ENCODE measurements at places on chromosomes 16 and 17.

DNA sequence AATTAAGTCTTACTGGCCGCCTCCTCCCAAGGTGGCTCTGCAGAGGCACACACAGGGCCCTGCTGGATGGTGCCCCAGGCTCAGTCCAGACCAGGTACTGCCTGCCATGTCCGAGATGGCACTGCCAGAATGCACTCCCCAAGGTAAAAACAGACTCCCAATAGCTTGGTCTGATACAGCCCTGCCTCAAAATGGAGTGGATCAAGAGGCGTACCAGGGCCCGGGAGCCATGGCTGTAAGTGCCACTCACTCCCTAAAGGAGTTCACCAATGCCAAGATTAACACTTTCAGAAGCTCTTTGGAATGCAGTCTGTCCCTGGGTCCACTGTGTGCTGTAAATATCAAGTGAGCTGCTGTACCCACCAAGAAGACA lies 576 bp upstream of the MYO18A start:
- DNase-seq, result no peak

- DNase-seq, result no peak
Observed at GRCh38 chr16:60636117-60636516, 1400.1 kb downstream of the CDH8 start.

GRCh38 chr17:64056269-64057005 lies 36.0 kb upstream of the ICAM2 start:
- DNase-seq, result no peak

DNA sequence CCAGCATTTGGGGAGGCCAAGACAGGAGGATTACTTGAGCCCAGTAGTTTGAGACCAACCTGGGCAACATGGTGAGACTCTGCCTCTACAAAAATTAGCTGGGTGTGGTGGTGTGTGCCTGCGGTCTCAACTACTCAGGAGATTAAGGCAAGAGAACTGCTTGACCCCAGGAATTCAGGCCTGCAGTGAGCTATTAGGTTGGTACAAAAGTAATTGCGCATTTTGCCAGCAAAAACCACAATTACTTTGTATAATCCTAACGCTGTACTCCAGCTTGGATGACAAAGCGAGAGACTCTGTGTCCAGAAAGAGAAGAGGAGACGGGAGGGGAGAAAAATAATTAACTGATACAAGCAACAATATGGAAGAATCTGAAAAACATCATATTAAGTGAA lies 32.7 kb downstream of the YWHAE start:
- peak; percentile 58 for DNase-seq

DNA sequence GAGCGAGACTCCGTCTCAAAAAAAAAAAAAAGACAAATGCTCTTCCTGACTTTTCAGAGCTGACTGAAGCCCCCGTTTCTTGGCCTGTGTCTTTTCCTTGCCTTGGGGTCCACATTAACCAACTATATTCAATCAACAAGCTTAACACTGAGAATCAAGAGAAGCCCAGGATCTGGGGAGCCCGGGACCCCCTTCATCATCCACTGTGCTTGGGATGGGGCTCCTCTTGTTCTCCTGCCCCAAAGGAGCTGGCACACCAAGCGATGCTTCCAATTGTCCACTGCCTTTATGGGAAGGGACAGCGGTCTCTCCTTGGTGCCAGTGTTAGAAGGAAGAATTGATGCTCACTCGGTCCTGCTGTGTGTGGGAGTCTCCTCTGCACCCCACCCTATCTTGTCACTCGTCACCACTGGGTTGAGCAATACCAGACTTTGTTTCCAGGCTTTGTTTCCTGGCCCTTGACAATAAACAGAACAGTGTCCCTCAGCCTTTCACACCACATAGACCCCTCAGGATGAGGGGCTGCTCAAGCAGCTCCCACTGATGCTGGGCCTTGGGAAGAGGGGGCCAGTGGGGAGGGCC lies 146.7 kb downstream of the KCNJ12 start:
- no peak for DNase-seq

GRCh38 chr17:47278561-47278960 lies 24.9 kb downstream of the ITGB3 start:
- no peak for DNase-seq

DNA sequence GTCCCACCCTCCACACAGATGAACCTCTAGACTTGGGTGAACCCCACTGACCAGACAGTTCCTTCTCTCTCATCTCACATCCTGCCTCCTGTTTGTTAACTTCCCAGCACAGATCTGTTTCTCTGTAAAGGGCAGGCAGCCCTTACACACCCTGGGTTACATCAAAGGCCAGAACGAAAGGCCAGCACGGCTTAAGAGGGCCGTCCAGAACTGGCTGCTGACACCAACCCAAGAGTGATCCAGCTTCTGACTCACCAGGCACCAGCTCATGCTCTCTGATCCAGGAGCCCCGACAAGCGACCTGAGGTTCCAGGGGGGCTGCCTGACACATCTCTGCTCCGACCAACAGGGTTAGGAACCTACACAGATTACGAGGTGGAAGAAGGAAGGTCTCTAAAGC lies 86.9 kb downstream of the MRM3 start:
- peak; percentile 95 for DNase-seq

- DNase-seq, result no peak
Observed at GRCh38 chr16:57613514-57613913, 14.9 kb upstream of the ADGRG1 start.

DNA sequence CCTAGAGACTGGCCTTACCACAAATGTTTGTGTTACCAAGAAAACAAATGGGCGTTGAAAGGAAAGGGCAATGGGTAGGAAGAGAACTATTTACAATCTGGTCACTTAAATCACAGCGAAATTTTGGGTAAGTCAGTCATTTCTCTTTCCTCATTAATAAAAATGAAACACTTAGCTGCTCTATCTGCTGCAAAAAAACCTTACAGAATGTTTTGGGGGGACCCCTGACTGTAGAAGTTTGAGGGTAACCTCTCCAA lies 742 bp upstream of the NUTF2 start:
- DNase-seq, result no peak

DNA sequence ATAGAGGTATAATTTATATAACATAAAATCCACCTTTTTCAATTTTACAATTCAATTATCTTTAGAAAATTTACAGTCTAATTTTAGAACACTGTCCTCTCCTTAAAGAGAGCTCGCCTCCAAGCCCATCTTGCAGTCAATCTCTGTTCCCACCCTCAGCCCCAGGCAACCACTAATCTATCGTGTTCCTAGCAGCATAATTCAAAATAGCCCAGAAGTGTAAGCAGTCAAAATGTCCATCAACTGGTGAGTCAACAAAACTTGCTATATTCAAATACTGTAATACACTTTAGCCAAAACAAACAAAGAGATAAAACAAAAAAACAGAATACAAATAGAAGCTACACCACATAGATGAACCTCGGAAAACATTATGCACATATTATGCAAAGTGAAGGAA lies 1006.8 kb upstream of the EEF2KMT start:
- DNase-seq, result no peak

GRCh38 chr17:72388765-72389473 lies 268.1 kb downstream of the SOX9 start:
- peak; percentile 58 for DNase-seq

DNA sequence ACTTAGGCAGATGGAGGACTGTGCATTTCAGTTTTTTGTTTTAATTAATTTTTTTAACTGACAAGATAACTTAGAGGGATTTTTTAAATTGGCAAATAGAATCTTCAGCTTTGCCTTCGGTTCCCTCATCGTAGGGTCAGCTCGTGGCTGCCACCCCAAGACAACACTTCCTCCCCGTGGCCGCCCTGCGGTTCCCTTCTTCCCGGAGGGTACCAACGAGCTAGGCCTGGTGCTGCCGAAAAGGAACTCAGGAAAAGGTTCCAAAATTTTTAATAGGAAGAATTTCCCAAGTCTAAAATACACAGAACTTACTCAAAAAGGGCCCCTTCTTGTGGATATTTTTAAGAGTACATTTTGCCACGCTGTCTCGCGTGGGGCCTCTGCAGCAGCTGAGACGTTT lies 210.4 kb upstream of the CHMP6 start:
- no peak for DNase-seq

GRCh38 chr17:73535746-73536145 lies 108.5 kb downstream of the SDK2 start:
- no peak for DNase-seq

GRCh38 chr16:23528644-23529310 lies 18.5 kb upstream of the GGA2 start:
- no peak for DNase-seq

DNA sequence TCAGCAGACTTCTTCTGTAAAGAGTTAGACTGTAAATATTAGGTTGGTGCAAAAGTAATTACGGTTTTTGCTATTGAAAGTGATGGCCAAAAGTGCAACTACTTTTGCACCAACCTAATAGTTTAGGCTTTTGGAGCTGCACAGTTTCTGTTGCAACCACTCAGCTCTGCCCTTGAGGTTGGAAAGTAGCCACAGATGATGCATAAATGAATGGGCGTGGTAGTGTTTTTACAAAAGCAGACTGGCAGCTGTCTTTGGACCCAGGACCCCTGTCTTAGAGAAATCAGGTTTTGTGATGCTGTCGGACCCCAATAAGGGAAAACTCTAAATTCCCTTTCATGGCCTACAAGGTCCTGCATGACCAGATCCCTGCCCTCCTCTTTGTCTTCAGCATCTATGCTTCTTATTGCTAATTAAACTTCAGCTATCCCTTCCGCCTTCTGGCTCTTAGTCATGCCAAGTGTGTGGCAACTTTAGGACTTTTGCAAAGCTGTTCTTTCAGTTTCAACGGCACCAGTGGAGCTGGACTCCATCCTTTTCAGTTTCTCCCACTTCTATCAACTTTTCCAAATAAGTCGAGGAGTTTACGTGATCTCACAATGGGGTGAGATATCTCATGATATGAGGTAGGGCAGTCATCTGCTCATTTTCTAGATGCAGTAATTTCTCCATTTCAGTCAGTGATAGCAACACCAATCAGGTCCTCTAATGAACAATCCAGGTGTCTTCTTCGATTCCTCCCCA lies 232.3 kb downstream of the XYLT1 start:
- peak; percentile 50 for DNase-seq

GRCh38 chr17:44280392-44280937 lies 12.5 kb upstream of the SLC4A1 start:
- DNase-seq, result no peak

DNA sequence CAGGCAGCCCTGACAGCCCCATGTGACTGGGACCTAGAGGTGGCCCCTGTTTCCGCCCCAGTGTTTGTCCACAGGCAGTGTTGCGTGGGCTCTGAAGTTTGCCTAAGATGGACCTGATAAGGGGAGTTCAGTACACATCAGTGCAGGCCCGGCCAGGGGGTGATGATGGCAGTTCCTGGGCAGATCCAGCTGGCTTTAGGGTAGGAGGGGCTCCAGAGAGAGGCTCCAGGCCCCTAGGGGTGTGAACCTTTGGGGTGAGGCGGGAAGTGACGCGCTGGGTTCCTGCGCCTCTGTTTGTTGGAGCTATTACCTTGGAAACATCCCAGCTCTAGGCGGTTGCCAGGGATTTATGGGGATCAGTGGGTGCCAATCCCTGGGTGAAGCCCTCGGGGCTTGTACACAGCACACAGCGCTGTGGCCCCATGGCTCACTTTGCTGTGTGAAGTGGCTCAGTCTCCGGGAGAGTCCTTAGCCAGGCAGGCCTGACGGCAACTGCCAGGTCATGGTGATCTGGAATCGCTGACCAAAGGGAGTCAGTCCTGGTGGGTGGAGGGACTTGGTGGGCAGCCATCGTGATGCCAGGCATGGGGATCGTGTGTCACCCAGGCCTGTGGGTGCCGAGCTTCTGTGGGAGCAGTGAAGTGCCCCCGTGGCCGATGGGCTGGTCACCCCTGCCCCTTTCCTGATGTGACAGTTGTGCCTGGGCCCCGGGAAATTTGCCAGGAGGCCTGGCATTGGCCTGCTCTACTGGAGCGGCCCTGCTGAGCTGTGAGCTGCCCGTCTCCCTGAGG lies 146.1 kb downstream of the SEC14L1 start:
- DNase-seq, result no peak

DNA sequence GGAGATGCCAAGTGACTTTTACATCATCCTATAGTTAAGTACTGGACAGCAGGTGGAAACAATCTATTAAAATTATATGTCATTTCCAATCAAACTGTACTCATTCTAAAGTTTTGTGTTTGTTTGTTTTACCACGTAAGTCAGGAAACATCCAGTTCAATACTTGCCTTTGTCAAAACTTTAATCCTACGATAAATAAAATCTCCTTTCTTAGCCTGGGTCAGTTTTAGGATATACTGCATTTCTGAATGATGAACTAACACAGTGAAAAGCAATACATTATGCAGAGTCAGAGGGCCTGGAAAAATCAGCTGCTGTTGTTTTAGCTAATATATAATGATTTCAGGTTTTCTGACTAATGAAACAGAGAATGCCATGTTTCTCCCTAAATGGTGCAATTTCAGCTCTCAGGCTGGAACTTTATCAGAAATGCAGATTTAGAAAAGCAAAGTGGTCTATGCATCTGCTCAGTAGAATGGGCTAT lies 756.4 kb downstream of the CDH11 start:
- DNase-seq, result peak; percentile 59

GRCh38 chr17:7404737-7405349 lies 946 bp upstream of the TMEM256 start:
- DNase-seq, result peak; percentile 21

GRCh38 chr17:78616946-78617345 lies 39.8 kb upstream of the DNAH17 start:
- DNase-seq, result no peak

DNA sequence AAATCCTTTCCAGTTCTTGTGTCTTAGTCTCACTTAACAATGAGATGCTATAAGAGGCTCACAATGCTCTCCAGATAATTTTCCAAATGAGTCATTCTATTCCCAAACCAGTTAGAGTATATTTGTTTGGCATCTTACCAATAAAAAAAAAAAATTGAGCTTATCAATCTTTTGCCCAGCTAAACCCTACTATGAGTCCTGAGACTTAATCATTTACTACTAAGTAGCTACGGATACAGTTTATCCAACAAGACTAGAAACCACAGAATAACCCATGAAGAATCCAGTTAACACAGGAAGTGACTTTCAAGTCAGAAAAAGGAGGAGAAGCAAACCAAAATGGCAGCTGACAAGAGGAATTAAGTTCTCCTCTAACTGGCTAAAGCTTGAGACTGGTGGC lies 330.3 kb upstream of the XYLT1 start:
- DNase-seq, result peak; percentile 61

DNA sequence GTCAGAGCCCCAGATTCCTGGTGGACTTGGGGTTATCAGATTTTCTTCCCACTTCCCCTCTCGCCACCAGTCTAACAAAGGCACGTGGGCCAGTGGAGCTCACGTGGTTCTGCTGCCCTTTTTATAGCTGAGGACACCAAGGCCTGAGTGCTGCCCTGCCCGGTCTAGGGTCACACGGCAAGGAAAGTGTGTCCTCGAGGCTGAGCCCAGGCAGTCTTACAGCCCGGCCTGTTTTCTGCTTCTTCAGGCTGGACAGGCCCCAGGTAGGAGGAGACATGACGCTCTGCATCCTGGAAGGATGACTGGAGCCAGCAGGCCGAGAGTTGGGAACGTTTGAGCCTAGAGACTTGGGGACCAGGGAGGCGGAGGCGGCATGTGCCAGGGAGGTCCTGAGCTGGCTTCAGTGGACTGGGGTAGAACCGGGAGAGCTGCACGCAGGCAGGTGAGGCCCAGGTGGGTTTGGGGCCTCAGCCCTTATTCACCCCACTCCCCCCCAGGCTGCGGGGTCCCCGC lies 3.5 kb downstream of the CTRB1 start:
- DNase-seq, result no peak

Measured in fibroblast of mammary gland (primary cell).